ENCODE measurements at places on chromosomes 11 and 22.

DNA sequence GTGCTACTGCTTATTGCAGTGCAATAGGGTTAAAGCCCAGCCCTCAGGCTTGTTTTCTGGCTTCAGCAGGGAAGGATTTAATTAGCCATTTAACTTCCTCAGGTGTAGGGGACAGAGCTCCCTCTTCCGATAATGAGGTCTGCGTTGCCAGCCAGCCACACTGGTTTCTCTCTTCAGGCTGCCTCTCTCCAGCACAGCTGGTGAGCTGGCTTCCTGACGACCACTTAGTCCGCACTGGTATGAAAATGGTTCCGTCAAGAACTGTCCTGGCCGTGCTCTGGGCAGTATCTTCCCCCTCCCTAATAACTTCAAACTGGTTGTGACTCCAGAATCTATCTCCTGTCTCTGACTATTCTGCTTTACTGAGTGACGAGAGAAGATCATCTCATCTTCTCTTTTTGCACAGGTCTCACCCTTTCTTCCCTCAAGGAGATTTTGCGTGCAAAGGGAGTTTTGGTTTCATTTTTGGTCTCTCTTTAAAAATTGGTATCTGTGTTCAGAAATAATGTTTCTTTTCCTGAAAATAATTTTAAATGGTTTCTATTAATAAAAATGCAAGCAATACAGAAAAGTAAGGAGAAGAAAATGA is 49.2 kb downstream of the CNTN5 start:
- DNase-seq: no peak

DNA sequence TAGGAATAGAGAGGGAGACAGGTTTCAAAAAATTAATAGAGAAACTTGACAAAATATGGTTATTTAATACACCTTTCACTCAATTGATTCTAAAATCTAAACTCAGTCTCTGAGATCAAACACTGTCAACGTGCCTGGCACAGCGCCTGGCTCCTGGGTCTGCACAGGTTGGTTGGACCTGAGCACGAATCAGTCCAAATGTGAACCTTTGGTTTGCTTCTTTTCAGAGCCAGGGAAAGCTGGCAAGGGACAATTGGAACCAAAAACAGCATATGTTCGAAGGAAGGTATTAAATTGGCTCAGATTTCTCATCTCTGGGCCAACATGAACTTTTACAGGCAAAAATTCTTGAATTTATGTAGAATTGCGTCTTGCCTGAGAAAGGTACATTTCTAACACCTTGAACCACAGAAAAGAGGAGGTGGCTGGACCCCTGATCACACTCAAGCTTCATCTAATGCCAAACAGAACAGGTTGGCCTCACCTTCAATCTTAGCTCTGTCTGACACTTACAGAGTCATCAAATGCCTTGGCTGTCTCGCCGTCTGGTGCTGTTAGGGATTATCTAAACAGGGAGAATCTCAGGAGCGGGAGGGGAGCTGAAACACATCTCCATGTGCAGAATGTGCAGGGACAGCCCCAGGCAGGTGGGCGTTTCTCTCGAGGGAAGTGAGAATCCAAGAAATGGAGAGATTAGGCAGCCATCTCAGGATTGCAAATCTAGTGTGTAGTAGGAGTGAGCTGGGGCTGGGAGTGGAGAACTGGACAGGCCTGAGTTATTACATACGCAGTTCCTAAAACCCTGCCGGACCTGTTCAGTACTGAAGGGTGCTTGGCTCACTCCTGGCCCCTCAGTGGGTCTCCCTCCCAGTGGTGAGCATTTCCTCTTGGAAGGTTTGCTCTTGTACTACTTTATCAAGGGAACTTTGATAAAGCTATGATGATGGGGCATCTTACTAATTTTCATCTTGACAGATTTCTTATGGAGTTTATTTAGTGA is 442.2 kb upstream of the B3GAT1 start:
- DNase-seq: no peak

DNA sequence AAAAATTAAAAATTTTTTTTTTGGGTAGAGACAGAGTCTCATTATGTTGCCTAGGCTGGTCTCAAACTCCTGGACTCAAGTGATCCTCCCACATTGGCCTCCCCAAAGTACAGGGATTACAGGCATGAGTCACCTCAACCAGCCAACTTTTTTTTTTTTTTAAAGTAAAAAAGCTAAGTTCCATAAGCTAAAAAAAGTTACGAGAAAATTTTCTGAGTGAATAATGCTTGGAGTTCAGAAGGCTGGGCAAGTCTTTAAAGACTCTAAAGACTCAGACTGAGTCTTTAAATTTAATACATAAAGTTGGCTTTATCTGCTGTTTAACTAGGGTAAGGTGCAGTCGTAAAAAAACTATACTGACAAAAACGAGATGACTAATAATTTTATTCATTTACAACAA is 5.6 kb downstream of the DDX6 start:
- no peak for DNase-seq

- DNase-seq: peak; percentile 81
Observed at GRCh38 chr11:74024261-74025029, 15.6 kb upstream of the UCP3 start.

GRCh38 chr11:94641167-94641761 is 74.1 kb downstream of the PIWIL4 start:
- DNase-seq: no peak

DNA sequence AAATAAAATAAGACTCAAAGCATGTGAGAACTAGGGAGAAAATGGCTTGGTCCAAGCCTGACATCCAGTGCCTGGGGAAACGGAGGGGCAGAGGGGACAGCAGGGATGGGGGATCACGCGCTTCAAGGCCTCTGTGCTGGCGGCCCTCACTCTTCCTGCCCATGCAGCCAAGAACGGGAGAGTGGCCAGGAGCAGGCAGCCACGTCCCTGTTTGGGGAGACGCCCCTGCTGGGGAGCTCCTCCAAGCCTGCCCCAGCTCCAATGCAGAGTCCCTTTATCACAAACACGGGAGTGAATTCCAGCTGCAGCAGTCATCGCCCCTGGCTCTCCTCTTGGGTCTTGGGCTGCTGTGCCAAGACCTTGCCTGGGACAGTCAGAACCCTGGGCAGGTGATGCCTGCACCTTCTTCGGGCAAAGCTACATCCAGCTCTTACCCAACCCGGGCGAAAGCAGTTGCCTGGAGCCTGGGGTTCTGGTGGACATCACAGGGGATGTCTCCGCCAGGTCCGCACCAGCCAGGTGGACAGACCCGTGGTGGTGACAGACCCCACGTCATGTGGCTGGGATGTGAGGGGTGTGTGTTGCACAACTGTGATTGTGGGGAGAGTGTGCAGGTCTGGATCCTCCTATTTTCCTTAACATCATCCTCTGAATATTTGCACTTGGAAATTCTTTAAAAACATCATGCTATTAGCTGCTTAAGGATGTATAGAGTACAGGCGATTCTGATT is 1391.3 kb downstream of the BRD1 start:
- no peak for DNase-seq

DNA sequence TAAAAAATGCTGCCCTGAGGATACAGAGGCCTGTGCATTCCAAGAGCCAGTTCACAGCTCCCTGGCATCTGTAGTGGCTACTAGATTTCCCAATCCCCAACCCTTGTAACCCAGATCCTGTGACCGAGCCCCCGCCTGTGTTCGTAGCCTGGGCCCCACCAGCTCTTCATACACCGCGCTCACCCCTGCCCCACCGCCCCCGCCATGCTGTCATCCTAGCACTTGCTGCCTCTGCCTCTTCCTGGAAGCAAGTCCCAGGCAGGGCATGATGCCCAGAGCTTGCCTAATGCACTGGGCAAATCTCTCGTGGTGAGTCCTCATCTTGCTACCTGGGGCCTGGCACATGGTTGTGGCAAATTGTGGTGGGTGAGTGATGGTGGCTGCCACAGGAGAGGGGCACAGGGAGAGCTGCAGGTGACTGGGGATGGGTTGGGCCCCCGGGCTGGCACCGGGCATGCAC is 7.1 kb downstream of the MGAT3 start:
- DNase-seq: no peak

- no peak for DNase-seq
Observed at GRCh38 chr11:46302866-46303265, 25.4 kb downstream of the CREB3L1 start.

DNA sequence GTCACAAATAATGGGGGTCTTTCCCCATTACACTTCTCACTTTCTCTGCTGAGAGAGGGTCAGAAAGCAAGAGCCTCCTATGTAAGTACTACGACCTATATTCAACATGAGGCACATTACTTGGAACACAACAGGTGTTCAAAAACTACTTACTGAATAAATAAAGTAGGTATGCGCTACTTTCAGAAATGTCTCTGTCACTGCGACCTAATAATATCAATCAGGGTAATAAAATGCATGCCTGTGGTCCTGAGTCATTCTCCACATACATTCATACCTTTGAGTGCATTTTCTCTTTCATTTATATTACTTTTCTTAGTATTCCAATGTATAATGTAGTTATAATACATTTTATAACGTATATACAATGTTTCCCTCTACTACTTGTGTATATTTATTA is 838.9 kb downstream of the DLG2 start:
- no peak for DNase-seq

Data from fibroblast of the conjunctiva (primary cell).